ENCODE measurements at places on chromosomes 3 and 15. TPM values are rescaled to one million over a fixed set of nuclear protein-coding genes. Genes with fewer than 3 reads are reported as not detected.
A peak's percentile ranks its signal among the peaks of the same experiment; 100 is the strongest.

GRCh38 chr15:40471808-40472150 is 995 bp downstream of the CHST14 start:
- no peak for DNase-seq

The ANKDD1A gene
- polyA plus RNA-seq = 6.6 TPM

GRCh38 chr15:91922646-91923547 is 69.4 kb downstream of the SLCO3A1 start:
- peak; percentile 59 for DNase-seq

DNA sequence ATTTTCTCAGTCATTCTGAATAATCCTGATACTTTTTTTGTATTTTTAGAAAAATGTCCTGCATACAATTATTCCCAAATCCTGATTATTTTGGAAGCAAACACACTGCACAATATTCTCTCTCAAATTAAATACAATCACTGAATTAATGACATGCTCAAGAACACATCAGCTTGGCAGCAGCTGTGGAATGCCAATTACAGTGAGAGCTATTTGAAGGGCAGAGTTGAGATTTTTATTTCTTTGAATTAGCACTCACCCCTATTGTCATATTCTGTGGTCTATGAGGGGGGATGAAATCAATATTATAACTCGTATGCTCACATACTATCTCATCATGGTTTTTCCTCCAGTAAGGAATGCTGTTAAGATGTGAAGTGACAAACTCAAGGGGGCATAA is 312.2 kb downstream of the CNTN3 start:
- DNase-seq = no peak

The C3orf20 gene
- 0.19 TPM for polyA plus RNA-seq

DNA sequence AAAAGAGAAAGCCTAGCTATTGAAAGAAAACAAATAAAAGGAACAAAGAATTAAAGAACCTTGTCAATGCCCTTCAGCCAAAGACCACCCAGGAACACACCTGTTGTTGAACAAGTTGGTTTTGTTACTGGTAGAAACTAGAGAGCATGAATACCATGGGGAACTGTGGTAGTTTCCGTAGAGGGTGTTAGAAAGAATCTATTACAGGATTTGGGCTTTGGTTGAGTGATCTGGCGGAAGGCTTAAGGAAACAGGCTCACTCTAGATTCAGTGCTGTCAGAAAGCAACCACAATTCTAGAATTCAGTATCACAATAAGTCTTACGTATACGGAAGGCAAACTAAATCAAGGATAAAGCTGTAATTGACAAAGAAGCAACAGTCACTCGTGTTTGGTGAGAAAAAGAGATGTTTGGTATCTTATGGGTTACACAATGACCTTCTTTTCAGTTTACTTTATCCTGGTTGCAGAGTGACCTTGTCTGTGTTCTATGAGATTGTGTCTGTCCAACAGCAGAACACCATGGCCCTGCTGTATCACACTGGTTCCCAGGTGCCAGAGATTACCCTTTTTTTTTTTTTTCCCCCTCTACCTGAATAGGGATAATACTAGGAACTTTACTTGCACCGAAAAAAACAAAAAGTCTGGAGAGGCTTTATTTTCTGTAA is 265.9 kb downstream of the SHQ1 start:
- DNase-seq = no peak

DNA sequence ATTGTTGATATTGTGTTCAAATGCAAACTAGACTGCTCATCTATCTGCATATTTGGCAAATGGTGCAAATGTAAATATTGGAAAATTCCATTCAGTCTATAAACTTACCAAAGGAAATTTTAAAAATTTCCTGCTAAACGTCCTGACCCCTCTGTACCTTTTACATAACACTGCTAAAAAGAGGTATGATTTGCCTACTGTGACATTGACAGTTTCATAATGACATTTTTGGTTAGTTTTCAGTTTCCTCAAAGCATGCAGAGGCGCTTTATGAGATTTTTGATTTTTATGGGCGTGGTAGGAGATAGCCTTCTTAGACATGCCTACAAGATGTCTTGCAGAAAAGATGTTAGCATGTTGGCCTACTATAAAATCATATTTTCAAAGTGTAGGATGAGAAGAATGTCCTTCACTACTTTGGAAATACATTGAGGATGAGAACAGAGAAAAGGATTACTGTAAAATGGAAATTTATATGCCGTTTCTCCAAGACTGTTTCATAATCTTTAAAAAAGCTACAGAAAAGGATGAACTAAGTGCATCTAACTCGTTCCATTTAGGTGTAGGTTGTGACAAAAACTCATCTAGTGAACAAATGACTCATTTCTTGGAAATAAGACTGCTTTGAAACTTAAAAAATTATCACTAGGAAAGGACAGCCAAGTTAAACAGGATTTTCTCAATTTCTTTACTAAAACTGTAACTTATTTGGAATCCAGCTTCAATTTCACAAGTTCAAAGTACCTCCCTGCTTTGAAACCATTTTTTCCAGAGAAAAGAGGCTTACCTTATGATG is 14.5 kb upstream of the ISLR start:
- DNase-seq = no peak

GRCh38 chr3:46970391-46971091 is 6.0 kb downstream of the CCDC12 start:
- no peak for DNase-seq

- no peak for DNase-seq
Observed at GRCh38 chr3:72427624-72428023, 420.6 kb downstream of the SHQ1 start.

- DNase-seq = no peak
Observed at GRCh38 chr15:58454950-58455401, 23.2 kb downstream of the LIPC start.

The CIDEC gene
- polyA plus RNA-seq = not detected

The SLC2A2 gene
- not detected for polyA plus RNA-seq

The KLHL40 gene
- 138 TPM for polyA plus RNA-seq

DNA sequence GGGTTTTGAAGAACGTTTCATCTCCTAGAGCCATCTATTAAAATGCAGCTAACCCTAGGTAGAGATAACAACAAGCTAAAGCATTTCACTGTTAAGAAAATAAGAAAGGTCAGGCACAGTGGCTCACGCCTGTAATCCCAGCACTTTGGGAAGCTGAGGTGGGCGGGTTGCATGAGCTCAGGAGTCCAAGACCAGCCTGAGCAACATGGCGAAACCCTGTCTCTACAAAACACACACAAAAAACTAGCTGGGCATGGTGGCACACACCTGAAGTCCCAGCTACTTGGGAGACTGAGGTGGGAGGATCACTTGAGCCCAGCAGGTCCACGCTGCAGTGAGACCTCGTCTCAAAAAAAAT is 5.4 kb upstream of the TBC1D5 start:
- no peak for DNase-seq

DNA sequence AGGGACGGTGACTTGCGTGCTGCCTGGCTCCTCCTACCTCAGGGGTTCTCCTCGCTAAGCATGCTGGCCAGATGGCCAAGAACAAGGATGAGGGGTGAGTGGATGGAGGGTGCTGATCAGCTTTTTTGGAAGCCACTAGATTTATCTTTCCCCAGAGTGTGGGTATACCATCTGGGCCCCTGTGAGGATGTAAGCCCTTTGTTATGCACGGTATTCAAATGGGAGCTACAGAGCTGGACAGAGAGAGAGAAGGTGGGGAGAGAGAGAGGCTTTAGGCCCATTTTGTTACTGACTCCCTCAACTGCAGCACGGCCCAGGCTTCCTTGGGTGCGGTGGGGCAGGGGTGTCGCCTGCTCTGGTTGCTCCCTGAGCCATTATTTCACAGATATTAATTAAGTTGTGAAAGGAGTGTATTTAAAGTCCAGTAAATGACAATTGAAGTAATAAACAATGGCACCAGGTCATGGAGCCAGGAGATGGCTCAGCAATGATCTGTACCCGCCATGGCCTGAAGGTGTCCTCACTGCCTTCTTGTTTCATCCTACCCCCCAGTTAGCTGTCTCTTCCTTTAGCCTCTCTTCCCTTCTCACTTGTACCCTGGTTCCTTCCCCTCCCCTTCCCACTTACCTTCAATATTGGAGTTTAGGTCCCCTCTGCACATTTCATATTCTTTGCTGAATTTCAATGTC is 158.0 kb downstream of the CLSTN2 start:
- DNase-seq = no peak

The PLA2G4D gene
- polyA plus RNA-seq = not detected

The MESP2 gene
- 0.48 TPM for polyA plus RNA-seq

DNA sequence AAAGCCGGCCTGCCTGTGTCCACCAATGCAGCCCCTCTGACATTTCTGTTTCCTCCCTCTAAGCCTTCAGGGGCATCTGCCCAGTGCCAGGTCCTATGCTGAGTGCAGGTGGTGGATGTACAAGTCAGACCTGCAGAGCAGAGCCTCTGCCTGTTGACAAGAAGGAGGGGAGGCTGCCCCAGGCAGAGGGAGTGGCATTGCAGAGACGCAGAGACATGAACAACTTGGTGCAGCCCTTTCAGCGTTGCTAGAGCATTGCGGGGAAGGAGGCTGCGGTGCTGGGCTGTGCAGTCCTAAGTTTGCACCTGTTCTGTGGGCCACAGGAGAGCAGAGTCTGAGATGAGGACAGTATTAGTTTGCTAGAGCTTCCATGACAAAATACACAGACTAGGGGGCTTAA is 65.2 kb downstream of the LSM3 start:
- DNase-seq = no peak
